HS-5 (cell line): ENCODE measurements at places on chromosomes 6 and 20.

- DNase-seq = no peak
Observed at GRCh38 chr20:41619360-41620100, 1.4 kb upstream of the CHD6 start.

DNA sequence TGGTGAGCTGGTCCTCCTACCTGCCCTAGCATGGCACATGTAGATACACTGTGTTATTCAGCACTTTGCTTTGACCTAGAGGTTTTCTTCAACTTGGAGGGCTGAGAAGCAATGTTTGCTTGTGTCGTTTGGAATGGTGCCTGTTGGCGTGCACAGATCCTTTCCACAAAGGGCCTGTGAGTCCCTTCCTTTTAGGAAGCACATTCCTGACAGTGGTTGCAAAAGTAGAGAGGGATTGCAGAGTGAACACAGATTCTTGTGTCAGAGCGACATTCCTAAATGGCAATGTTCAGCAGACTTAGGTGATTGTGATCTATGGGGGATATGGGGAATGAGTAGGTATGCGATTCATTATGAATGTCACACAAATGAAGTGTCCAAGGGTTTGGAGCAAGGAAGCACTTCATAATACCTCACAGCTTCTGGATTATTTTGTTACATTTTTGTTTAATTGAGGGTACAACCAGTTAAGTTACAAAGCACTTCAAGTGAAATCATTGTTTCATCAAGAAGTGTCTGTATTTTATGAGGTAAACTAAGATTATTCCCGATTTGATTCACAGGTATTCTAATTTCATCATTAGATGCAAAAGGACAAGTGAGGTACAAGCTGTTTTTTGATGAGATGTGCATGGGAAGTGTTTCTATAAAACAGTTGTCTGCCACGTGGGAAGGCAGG, 713 bp upstream of the RNF144B start:
- no peak for DNase-seq

GRCh38 chr6:52420668-52421358, 671 bp downstream of the EFHC1 start:
- no peak for DNase-seq

DNA sequence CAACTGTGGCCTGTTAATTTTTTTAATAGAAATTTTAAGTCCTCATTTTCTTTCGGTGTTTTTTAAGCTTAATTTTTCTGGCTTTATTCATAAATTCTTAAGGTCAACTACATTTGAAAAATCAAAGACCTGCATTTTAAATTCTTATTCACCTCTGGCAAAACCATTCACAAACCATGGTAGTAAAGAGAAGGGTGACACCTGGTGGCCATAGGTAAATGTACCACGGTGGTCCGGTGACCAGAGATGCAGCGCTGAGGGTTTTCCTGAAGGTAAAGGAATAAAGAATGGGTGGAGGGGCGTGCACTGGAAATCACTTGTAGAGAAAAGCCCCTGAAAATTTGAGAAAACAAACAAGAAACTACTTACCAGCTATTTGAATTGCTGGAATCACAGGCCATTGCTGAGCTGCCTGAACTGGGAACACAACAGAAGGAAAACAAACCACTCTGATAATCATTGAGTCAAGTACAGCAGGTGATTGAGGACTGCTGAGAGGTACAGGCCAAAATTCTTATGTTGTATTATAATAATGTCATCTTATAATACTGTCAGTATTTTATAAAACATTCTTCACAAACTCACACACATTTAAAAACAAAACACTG, 10.1 kb downstream of the HFE start:
- no peak for DNase-seq

DNA sequence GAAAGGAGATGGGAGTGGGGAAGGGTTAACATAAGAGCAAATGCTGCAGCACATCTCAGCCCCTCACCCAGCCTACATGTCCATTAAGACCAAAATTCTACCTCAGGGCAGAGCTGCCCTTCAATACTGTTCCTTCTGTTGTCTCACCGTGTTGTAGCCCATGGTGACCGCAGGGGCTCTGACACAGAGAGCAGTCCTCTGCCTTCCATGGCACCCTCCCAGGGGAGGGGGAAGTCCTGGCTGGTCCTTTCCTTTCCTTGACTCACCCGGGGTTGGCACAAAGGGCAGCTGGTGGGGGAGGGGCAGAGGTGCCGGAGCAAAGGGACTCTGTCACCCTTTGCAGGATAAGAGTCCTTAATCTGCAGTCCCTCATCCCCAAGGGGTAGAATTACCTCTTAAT, 15.2 kb downstream of the NKX2-2 start:
- no peak for DNase-seq

DNA sequence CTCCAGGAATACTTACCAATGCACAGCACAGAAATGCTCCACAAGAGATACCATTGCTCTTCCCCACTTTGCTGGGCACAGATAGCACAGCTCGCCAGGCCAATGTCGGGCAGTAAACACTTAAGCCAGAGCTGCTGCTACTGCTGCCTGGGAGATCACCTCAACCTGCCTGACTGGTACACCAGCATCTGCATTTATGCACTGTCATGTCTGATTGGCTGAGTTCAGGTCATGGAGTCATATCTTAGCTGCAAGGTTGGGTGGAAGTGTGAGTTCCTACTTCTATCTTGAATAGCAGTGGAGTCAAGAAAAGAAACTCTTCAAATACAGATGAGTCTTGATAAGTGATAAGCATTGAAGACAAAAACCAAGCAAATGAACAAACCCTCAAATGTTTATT, 10.9 kb upstream of the ADGRF4 start:
- no peak for DNase-seq

DNA sequence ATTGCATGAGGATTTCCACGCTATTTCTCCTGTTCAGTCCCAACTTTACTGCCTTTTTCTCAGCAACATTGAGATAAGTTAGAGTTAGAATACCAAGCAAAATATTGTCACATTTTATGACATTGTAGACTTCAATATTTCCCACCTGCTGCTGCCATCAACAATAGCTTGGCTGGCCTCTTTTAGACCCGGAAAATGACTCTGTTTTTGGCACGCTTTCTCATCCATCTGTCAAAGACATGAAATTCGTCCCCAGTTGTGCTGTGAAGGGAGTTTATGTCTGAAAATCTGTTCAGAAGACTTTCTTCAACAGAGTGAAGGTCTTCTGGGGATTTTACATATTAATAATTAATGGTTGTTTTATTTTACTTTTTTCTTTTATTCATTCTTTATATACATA, 857.3 kb downstream of the FRK start:
- no peak for DNase-seq

GRCh38 chr6:130945401-130945919, 117.6 kb downstream of the EPB41L2 start:
- no peak for DNase-seq

- DNase-seq = no peak
Observed at GRCh38 chr6:71179249-71179885, 109.2 kb upstream of the OGFRL1 start.

- peak; percentile 68 for DNase-seq
Observed at GRCh38 chr6:37077905-37078296, 72.4 kb downstream of the FGD2 start.

DNA sequence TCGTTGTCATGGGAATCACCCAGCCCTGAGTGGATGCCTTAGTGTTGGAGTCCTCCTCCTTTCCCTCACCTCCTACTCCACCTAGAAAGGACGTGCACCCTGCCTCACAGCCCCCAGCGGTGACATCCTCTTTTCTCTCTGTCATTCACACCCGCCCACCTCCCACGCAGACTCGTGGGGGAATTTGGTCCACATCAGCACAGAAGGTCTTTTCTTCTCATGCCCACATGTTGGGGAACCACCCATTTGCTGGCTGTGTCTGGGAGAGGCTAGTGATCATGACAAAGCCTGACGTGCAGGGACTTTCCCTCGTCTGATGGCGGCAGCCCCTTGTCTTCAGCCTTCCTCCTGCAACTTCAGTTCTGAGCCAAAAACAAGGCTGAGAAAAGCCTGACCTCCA, 96.0 kb upstream of the CNKSR3 start:
- no peak for DNase-seq

- peak; percentile 48 for DNase-seq
Observed at GRCh38 chr6:44475779-44476434, 88.4 kb downstream of the CDC5L start.

DNA sequence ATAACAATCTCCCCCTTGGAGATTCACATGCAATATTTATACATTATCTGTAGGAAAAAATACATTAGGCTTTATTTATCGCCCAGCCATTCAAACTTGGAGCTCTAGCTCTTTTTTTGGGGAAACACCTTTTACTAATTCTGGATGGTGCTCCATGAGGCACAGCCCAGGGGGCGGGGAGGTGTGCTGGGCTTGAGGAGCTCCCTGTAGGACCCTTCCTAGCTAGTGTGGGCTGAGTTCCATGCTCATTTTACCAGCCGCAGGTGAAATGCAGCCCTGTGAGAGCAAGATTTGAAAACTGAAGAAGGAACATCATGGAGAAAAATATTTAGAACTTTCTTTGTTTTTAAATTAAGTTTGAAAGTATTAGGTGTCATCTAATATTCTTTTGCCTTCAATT, 99.6 kb upstream of the POPDC3 start:
- DNase-seq = no peak

DNA sequence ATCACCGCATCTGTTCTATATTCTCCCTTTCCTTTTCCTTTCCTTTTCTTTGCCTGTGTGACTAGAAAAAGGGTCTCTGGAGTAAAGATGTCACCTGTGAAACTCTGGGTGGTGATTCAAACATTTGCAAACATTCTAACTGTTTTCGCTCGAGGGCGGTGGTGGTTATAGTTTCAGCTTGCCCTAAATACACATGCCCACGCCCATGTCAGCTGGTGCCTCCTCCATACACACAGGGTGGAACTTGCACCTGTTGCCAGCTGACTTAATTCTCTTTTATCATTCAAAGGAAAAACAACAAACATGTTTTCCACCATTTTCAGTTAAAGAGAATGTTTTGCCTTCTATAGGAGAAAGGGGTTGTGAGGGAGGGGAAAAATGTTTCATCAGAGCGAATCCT, 381.9 kb upstream of the ARID1B start:
- DNase-seq = no peak

GRCh38 chr6:13250703-13251102, 77.6 kb downstream of the TBC1D7 start:
- no peak for DNase-seq

GRCh38 chr6:124446961-124447360, 515.3 kb upstream of the RNF217 start:
- DNase-seq = no peak

- DNase-seq = no peak
Observed at GRCh38 chr6:129184808-129185366, 301.9 kb downstream of the LAMA2 start.

DNA sequence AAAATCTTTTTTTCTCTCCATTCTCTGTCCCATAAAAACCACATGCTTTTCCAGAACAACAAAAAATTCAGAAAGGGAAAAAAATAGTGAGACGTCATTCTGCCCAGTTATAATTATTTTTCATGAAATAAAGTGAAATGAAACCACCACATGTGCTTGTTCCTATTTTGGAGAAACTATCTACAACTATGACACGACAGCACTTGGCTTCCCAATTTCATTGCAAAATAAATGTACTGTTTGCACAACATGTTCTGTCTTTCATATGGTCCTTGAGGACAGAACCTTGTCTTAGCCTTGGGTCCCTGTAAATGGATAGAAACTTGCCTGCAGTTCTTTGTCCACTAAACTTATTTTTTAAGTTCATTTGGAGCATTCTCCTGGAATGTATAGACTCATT, 5.6 kb upstream of the MAN1A1 start:
- DNase-seq = no peak

DNA sequence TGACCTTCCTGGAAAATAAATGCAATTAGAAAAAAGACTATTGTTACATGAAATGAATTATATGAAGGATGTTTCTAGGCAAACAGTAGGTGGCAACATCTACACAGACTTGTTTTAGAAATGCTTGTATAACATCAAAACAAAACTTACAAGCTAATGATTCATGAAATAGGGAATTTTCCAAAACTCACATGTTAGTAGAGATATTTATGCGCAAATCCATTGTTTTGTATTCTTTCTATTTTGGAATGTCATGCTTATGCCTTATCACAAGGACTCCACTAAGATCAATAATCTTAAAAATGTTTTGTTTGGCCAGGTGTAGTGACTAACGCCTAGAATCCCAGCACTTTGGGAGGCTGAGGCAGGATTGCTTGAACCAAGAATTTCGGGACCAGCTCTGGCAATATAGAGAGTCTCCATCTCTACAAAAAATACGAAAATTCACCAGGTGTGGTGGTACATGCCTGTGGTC, 32.3 kb upstream of the LGSN start:
- no peak for DNase-seq

DNA sequence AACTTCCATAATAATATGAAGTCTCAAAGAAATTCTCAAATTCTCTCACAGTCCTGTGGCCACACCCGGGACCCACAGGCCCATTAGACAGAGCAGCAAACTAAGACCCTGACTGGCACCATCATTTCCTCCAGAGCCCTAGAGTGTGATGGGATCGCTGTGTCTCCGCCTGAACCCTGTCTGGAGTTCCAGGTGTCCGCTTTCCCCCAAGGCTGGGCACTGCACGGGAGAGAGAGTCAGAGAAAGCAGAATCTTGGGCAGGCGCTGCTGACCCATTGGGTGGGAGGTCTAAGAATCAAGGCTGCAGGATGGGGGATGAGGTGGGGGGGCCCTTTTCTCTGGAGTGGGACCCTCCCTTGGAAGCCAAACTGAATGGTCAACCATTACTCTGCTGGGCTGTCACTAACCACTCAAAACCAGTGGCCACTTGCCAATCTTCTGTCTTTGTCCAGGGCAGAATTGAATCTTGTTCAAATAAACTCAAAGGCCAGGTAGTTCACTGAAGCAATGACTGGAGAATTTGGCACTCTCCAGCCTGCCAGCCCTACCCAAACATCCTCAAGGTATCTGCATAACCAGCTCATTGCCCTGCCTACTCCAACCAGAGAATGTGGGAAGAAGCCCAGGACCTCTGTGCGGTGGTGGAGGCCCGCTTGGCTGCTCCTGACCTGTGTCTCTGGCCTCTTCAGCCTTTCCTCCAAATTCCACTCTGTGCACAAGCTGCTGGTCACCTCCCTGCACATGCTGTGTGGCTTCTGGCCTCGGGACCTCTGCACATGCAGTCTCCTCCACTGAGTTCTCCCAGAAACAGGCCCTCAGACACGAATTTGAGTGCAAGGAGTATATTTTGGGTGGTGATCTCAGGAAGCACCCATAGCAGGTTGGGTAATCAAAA, 141.1 kb downstream of the CEBPB start:
- no peak for DNase-seq
